Cardiac atrium fibroblast (primary cell): ENCODE measurements at places on chromosomes 1 and 21. TPM values are rescaled to one million over a fixed set of nuclear protein-coding genes. Genes with fewer than 3 reads are reported as not detected.

CNN3 gene
- total RNA-seq: 273 and 286 TPM in 2 replicates

OR2T2 gene
- not detected in 2 replicates for total RNA-seq

JUN gene
- 113 and 181 TPM in 2 replicates for total RNA-seq

TSPAN1 gene
- total RNA-seq: 0.49 TPM in 1 of 2 replicates, not detected in the other

DHCR24 gene
- total RNA-seq: 67.5 and 136 TPM in 2 replicates

PTPRC gene
- not detected in 2 replicates for total RNA-seq

S100A7 gene
- not detected in 2 replicates for total RNA-seq

KMO gene
- not detected in 2 replicates for total RNA-seq

RGSL1 gene
- not detected in 2 replicates for total RNA-seq

ALX3 gene
- not detected in 2 replicates for total RNA-seq

HNRNPCL2 gene
- total RNA-seq: not detected in 2 replicates

OR14C36 gene
- total RNA-seq: not detected in 2 replicates

NECTIN4 gene
- total RNA-seq: not detected in 2 replicates

RIPPLY3 gene
- not detected in 2 replicates for total RNA-seq

SZT2 gene
- 12.5 and 16.2 TPM in 2 replicates for total RNA-seq

OLFML3 gene
- total RNA-seq: 12.2 and 28.7 TPM in 2 replicates

REN gene
- not detected in 2 replicates for total RNA-seq

C8B gene
- total RNA-seq: not detected in 2 replicates

TIE1 gene
- 3.8 and 11.7 TPM in 2 replicates for total RNA-seq

CFHR3 gene
- total RNA-seq: not detected in 2 replicates

INSRR gene
- total RNA-seq: not detected in 2 replicates
